Temporal lobe (tissue), 4 donors: ENCODE measurements at places on chromosomes 4 and X. TPM values are rescaled to one million over a fixed set of nuclear protein-coding genes. Genes with fewer than 3 reads are reported as not detected.

The PNPLA4 gene
- 4.4 TPM for total RNA-seq

The ZFX gene
- 41.8 TPM for total RNA-seq

The AMBN gene
- 0.25 TPM for total RNA-seq

The MAGEA4 gene
- total RNA-seq = not detected

The RPA4 gene
- 0.49 TPM for total RNA-seq

The ENAM gene
- total RNA-seq = not detected

The DGAT2L6 gene
- not detected for total RNA-seq

The CMC4 gene
- 4.7 TPM for total RNA-seq

The PCDH7 gene
- total RNA-seq = 35.2 TPM

The ERAS gene
- total RNA-seq = not detected

The EDA2R gene
- total RNA-seq = 0.49 TPM

The PDLIM3 gene
- total RNA-seq = 12.3 TPM

The DMD gene
- total RNA-seq = 49.4 TPM

The CACNA1F gene
- not detected for total RNA-seq

The ADD1 gene
- 191 TPM for total RNA-seq

The PAGE5 gene
- not detected for total RNA-seq

The PRKG2 gene
- total RNA-seq = 9.6 TPM

The ARHGEF38 gene
- under 0.01 TPM for total RNA-seq

The SPIN2B gene
- total RNA-seq = 6.6 TPM

The NPY2R gene
- 11.8 TPM for total RNA-seq

The TRIM61 gene
- total RNA-seq = 0.98 TPM

The CCDC120 gene
- total RNA-seq = 3.0 TPM

The GABRB1 gene
- total RNA-seq = 72.0 TPM

The UGT2A1 gene
- not detected for total RNA-seq

The ETNPPL gene
- 0.98 TPM for total RNA-seq

The GAGE2A gene
- total RNA-seq = not detected

The OPN1MW3 gene
- total RNA-seq = not detected

The CCNB3 gene
- total RNA-seq = 0.25 TPM

The H2BW2 gene
- total RNA-seq = not detected

The SYTL5 gene
- 2.5 TPM for total RNA-seq

The GUCY1B1 gene
- total RNA-seq = 52.4 TPM

The STATH gene
- total RNA-seq = not detected

The CCDC110 gene
- 1.7 TPM for total RNA-seq

The LUZP4 gene
- total RNA-seq = not detected

The GPR34 gene
- 3.4 TPM for total RNA-seq

The GATA1 gene
- total RNA-seq = not detected
